ENCODE measurements at places on chromosomes 2 and 18.
A peak's percentile ranks its signal among the peaks of the same experiment; 100 is the strongest.

- DNase-seq, result no peak
- H3K27me3 ChIP-seq, result no peaks in the 10 kb centered on the region
- no peaks in the 10 kb centered on the region for H3K36me3 ChIP-seq
- no peak overlapping the region for H3K27ac ChIP-seq
- no peaks in the 10 kb centered on the region for H3K4me1 ChIP-seq
Observed at GRCh38 chr2:127153691-127154158, 46.8 kb upstream of the BIN1 start.

DNA sequence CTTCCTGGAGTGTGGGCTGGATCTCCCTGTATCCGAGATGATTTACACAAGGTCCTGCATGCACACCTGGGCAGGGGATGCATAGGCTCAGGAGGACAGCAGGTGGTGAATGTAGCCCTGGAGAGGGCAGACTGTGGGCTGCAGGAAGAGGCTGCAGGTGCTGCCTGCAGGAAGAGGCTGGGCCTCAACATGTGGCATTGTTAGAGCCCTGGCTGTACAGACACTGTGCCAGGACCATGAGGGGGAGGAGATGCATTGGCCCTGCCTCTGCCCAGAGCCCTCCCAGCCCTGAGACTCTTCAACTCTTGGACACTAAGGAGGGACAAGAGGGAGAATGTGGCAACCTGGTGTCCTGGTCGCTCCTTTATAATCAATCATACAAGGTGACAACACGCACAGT lies 392.8 kb downstream of the TNS1 start:
- no peak overlapping the region for H3K27ac ChIP-seq
- no peaks in the 10 kb centered on the region for H3K27me3 ChIP-seq
- no peak overlapping the region for H3K4me3 ChIP-seq
- H3K4me1 ChIP-seq, result peaks cover 13% of the 10 kb centered on the region

- DNase-seq, result no peak
- no peak overlapping the region for H3K4me3 ChIP-seq
- H3K27me3 ChIP-seq, result no peaks in the 10 kb centered on the region
- H3K4me1 ChIP-seq, result no peaks in the 10 kb centered on the region
- no peaks in the 10 kb centered on the region for H3K36me3 ChIP-seq
Observed at GRCh38 chr18:24937639-24938275, 414.2 kb downstream of the ZNF521 start.

DNA sequence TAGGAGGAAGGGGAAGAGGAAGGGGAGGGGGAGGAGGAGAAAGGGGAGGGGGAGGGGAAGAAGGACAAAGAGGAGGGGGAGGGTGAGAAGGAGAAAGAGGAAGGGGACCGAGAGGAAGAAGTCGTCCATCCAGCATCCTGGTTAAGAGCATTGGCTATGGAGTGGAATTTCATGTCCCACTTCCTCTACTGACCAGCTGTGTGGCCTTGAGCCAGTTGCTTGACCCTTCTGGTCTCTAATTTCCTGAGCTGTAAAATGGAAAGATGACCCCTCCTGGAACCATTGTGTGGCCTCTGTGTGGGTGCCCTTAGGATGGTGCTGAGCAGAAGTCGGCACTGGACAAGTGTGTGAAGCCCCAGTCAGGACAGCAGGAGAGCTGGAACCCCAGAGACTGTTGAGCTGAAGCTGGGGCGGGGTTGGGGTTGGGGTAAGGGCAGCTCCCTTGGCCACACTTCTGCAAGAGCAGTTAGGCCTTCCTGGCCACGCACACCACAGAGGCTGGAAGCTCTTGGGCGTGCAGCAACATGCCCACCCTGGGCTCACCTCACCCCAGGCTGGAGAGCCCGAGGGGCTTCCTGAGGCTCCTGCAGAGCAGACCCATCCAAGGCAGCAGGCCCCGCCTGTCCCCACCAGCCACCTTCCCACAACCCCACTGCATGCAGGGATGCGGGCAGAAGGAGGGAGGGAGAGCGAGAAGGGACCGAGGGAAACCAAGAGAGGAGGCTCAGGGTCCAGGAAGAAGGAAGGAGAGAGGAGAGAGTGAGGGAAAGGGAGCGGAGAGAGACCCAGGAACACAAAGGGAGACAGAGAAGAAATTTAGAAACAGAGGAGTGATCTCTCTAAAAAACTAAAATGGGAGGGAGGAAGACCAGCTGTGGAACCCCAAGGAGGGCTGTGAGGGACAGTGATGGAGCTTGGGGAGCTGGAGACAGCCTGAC lies 16.2 kb downstream of the ADRA2B start:
- DNase-seq, result no peak
- H3K27ac ChIP-seq, result no peak overlapping the region
- H3K27me3 ChIP-seq, result no peaks in the 10 kb centered on the region

DNA sequence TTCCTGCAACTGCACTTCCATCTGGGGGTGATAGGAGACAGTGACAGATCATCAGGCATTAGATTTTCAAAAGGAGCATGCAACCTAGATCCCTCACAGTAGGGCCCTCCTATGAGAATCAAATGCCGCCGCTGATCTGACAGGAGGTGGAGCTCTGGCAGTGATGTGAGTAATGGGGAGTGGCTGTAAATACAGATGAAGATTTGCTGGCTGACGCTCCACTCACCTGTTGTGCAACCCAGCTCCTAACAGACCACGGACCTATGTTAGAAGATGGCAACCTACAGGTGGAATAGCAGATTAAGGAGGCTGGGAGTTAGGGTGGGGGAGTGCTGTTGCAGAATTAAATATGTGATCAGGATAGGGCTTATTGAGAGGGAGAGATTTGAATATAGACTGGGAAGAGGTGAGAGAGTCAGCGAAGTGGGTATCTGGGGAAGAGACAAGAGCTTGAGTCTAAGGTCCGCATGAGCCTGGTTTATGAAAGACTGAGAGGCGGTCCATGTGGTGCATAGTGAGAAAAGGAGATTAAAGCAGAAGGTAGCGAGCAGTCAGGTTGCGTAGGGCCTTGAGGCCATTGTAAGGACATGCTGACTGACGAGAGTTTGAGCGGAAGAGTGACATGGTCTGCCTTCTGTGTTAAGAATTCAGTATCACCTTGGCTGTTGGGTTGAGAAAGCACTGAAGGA lies 31.3 kb upstream of the TOGARAM2 start:
- H3K27me3 ChIP-seq, result no peaks in the 10 kb centered on the region
- no peak for DNase-seq
- H3K27ac ChIP-seq, result no peak overlapping the region
- peaks cover 3% of the 10 kb centered on the region for H3K36me3 ChIP-seq
- no peaks in the 10 kb centered on the region for H3K4me1 ChIP-seq
- no peak overlapping the region for H3K4me3 ChIP-seq

DNA sequence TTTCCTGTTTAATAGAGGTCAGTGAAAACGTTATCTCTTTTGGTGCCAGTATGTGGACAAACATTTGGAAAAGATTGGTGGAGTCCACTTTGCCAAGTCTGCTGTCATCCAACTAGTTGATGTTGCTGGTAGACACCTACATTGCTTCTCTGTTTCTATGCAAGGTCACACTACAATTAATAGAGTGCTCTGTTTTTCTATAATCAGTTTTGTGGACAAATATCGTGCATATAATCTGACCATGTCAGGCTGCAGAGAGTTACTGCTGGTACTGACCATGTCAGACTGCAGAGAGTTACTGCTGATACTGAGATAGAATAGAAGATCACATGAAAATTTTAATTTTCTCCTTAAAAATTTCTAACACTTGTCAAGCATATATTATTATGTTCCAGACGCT lies 603.3 kb downstream of the TSN start:
- no peak overlapping the region for H3K27ac ChIP-seq
- no peaks in the 10 kb centered on the region for H3K36me3 ChIP-seq
- no peaks in the 10 kb centered on the region for H3K4me1 ChIP-seq
- no peak for DNase-seq
- H3K4me3 ChIP-seq, result no peak overlapping the region
- H3K27me3 ChIP-seq, result no peaks in the 10 kb centered on the region

GRCh38 chr18:35694808-35695207 lies 113.3 kb downstream of the GALNT1 start:
- H3K27ac ChIP-seq, result no peak overlapping the region
- H3K4me1 ChIP-seq, result no peaks in the 10 kb centered on the region
- no peak overlapping the region for H3K4me3 ChIP-seq
- DNase-seq, result no peak

- H3K36me3 ChIP-seq, result no peaks in the 10 kb centered on the region
- H3K27ac ChIP-seq, result no peak overlapping the region
- H3K27me3 ChIP-seq, result no peaks in the 10 kb centered on the region
- no peak overlapping the region for H3K4me3 ChIP-seq
- no peaks in the 10 kb centered on the region for H3K4me1 ChIP-seq
Observed at GRCh38 chr2:49306925-49307324, 152.6 kb upstream of the FSHR start.

GRCh38 chr2:66364495-66365333 lies 70.2 kb upstream of the MEIS1 start:
- no peak overlapping the region for H3K27ac ChIP-seq
- no peaks in the 10 kb centered on the region for H3K36me3 ChIP-seq
- H3K4me1 ChIP-seq, result no peaks in the 10 kb centered on the region
- no peak overlapping the region for H3K4me3 ChIP-seq
- H3K27me3 ChIP-seq, result no peaks in the 10 kb centered on the region

DNA sequence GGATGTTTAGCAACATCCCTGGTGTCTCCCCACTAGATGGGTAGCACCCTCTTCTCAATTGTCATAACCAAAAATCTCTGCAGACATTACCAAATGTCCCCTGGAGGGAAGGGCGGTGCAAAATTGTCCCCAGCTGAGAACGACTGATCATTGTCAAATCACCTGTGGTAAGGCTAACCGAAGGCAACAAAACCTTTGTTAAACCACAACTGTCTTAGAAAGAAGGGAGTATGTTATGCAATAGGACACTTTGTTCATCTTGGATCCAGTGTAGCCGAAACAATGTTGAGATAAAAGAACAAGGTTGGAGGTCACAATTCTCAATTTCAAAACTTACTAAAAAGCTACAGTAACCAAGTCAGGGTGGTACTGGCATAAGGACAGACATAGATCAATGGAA lies 50.3 kb upstream of the ST3GAL5 start:
- H3K4me1 ChIP-seq, result no peaks in the 10 kb centered on the region
- no peaks in the 10 kb centered on the region for H3K36me3 ChIP-seq
- no peak overlapping the region for H3K4me3 ChIP-seq
- H3K27ac ChIP-seq, result no peak overlapping the region
- DNase-seq, result no peak
- H3K27me3 ChIP-seq, result no peaks in the 10 kb centered on the region

- DNase-seq, result peak; percentile 95
- peaks cover 2% of the 10 kb centered on the region for H3K36me3 ChIP-seq
- H3K27me3 ChIP-seq, result no peaks in the 10 kb centered on the region
- H3K4me1 ChIP-seq, result peaks cover 43% of the 10 kb centered on the region
- peak overlapping the region; percentile 56 for H3K4me3 ChIP-seq
- peak overlapping the region; percentile 98 for H3K27ac ChIP-seq
Observed at GRCh38 chr18:31657823-31658669, 26.3 kb downstream of the B4GALT6 start.

DNA sequence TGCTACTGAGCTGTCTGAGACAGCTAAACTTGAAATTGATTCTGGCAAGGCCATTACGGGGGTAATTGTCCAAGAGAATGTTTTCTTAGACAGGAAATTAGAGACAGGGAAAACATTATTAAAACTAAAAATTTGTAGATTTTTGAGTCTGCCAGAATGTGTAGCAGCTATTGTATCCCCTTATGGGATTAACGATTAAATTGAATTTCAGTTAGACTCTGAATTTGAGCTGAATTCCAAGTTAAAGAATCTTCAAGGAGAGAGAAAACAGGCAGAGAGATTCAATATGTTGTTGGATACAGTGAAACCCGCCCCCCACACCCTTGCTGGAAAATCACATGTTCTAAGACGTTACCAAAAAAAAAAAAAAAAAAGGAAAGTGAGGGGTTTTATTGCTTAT lies 32.7 kb upstream of the CCDC68 start:
- DNase-seq, result no peak
- H3K4me3 ChIP-seq, result no peak overlapping the region
- no peak overlapping the region for H3K27ac ChIP-seq
- no peaks in the 10 kb centered on the region for H3K27me3 ChIP-seq

- DNase-seq, result no peak
- no peak overlapping the region for H3K27ac ChIP-seq
Observed at GRCh38 chr2:30417253-30417652, 29.8 kb upstream of the LCLAT1 start.

DNA sequence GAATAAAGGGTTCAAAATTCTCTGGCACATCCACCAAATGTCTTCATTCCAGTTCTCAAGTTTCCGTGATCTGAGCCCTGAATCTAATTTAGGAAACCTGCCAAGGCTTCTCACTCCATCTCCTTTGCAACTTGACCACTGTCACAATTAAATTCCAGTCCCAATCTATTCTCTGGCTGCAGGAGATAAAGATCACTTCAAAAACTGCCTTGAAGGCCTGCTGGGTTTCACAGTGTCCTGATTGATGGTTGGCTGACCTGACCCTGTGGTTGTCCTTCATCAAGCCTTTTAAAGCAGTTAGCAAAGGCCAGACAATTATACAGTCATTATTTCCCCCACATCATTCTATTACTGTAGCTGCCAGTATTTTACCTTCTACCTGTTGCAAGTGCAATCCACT lies 60.3 kb upstream of the DNAJC10 start:
- no peaks in the 10 kb centered on the region for H3K4me1 ChIP-seq
- H3K27me3 ChIP-seq, result 0 out of 2 replicates have a peak, but pooled peaks cover 4% of the 10 kb centered on the region
- no peak overlapping the region for H3K27ac ChIP-seq
- H3K4me3 ChIP-seq, result no peak overlapping the region
- no peak for DNase-seq

DNA sequence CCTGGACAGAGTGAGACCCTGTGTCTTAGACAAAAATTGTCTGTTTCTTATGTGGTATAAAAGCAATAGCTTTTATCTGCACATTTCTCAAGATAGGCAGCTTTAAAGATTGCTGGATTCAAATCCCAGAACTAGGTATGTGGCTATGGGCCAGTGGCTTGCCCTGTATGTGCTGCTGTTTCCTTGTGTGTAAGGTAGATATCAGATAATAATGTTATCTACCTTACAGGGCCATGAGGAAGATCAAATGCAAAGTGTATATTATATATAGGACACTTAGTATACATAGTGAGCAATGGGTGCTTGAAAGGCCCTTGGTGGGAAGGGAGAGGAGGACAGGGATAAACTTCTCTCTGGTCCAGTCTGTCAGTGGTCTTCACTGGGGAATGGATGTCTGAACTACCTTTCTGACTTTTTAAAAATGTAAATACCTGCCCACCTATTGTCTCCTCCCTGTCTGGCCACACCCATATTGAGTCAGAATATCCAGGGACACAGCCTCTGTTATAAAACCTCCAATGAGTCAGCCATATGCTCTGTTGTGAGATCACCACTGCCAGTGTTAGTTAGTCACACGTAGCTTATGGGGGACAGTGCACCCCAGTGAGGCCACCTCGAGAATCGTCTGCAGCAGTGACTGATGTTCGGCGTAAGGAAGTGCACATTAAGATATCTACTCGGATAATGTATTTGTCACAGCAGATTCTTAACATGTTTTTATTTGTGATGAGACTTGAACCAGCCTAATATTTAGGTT lies 383.4 kb downstream of the PTPRM start:
- H3K4me3 ChIP-seq, result no peak overlapping the region
- H3K27me3 ChIP-seq, result no peaks in the 10 kb centered on the region
- no peaks in the 10 kb centered on the region for H3K36me3 ChIP-seq
- DNase-seq, result no peak

- no peaks in the 10 kb centered on the region for H3K27me3 ChIP-seq
- H3K4me1 ChIP-seq, result no peaks in the 10 kb centered on the region
- no peak overlapping the region for H3K4me3 ChIP-seq
- no peak for DNase-seq
- no peak overlapping the region for H3K27ac ChIP-seq
- no peaks in the 10 kb centered on the region for H3K36me3 ChIP-seq
Observed at GRCh38 chr2:27798948-27799645, 27.6 kb downstream of the MRPL33 start.

Measured in GM12878 (cell line).